Posterior vena cava (tissue), 2 donors: ENCODE measurements at places on chromosomes 11 and 22. TPM values are rescaled to one million over a fixed set of nuclear protein-coding genes. Genes with fewer than 3 reads are reported as not detected.
A peak's percentile ranks its signal among the peaks of the same experiment; 100 is the strongest.

The NLRP10 gene
- not detected for total RNA-seq

DNA sequence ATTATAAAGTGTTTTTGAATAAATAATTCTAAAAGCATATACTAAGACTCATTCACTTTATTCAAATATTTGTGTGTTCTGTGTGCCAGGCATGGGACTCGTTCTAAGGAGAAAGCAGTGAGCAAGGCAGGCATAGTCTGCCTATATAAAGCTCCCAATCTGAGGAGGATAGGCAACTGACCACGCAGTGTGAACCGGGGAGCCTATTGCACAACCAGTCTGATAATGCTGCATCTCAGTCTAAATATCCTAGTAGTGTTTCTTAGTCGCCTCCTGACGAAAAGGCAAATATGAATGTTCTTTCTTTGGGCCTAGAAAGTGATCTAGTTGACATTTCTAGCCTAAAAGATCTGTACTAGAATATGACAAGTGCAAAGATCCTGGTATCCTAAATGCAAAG, 98.3 kb downstream of the C11orf65 start:
- no peak for DNase-seq

The MS4A6E gene
- total RNA-seq: not detected

GRCh38 chr22:35220221-35220620, 37.1 kb upstream of the HMGXB4 start:
- no peak for DNase-seq

DNA sequence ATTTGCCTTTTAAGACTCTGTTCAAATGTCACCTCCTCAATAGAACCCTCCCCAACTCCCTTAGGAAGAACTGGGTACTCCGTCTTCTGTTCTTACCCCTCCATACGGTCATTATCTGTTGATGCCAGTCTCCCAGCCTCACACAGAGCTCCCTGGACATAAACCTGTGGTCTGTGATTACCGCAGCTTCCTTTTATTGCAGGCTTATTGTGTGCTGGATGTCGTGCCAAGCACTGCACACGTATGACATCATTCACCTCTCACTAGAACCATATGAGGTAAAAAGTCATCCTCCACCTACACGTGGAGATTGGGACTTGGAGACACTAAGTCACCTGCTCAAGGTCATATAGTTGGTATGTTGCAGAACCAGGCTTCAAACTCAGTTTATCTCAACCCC, 15.3 kb downstream of the PTPN5 start:
- DNase-seq: no peak

DNA sequence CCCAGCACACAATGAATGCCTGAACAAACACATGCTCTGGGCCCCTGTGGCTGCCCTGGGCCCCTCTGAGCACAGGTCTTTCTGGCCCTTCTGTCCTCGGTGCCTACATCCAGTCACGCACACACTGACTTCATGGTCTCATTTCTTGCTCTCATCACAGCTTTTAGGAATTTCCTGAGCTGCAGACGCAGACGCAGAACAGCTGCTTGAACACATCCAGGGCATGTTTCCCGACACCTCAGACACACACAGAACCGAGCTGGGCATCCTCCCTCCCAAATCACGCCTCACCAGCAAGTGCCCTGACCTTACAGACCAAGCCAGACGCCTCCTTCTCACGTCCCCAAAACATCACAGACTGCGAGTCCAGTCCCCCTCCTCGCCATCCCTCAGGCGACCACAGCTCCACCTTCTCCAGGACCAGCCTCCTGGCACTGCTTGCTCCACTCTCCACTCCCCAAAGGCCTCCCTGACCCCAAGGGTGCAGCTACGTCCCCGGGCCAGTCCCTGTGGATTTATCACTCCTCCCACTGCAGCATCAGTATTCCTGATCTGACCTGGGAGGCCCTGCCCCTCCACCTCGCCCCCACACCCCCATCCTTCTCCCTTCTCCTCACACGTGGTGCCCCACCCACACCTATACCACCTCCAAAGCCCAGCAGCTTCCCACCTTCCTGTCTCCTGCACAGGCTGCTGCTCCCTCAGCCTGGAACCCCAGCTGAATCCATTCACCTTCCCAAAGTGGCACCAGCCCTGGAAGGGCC, 12.9 kb downstream of the SIRT3 start:
- DNase-seq: peak; percentile 61

DNA sequence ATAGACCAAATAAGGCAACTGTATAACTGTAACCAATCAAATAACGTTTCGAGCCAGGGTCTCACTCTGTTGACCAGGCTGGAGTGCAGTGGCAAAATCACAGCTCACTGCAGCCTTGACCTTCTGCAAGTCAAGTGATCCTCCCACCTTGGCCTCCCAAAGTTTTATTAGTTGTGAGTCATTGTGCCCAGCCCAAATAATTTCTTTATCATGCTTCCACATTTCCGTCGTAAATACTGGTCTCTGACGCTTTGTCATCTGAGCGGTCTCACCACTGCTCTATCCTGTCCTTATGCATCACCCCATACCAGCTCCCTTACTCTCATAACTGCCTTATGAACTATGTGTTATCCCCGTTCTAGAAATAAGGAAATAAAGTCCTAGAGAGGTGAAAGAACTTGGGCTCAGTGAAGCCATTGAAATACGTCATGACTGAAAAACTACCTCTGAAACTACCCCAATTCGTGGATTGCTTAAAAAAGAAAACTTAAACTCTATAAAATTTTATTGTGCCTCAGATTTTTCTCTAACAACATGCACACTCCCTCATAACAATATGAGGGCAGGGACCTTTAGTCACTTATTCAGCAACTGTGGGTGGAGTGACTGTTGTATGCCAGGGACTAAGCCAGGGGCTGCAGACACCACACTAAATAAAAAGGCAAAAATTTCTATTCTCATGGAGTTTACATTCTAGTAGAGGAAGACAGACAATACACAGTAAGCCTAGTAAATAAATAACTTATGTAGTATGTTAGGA, 15.8 kb upstream of the RTN4RL2 start:
- DNase-seq: no peak

DNA sequence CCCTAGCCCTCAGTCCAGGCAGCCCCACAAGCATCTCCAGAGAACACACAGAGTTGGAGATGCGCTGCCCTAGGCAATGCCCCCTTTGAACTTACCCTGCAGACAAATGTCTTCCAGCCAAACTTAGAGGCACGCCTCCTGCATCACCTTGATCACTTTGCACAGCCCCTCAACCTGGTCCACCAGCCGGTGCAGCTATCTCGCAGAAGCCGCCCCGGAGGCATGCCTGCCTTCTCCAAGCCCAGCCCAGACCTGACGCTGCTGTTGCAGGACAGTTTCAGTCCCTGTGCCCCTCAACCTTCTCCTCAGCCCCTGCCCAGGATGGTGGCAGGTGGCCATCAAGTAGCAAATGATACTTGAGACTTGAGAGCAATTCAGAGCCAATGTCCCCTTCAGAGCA, 16.7 kb upstream of the POU2AF1 start:
- no peak for DNase-seq

GRCh38 chr11:73576185-73576614, 21.7 kb downstream of the FAM168A start:
- no peak for DNase-seq

GRCh38 chr11:35629511-35629910, 11.3 kb downstream of the FJX1 start:
- DNase-seq: no peak

The GTSE1 gene
- total RNA-seq: 0.19 TPM

The PLAAT5 gene
- total RNA-seq: 0.86 TPM

- DNase-seq: no peak
Observed at GRCh38 chr11:34067383-34068065, 16.0 kb downstream of the CAPRIN1 start.

DNA sequence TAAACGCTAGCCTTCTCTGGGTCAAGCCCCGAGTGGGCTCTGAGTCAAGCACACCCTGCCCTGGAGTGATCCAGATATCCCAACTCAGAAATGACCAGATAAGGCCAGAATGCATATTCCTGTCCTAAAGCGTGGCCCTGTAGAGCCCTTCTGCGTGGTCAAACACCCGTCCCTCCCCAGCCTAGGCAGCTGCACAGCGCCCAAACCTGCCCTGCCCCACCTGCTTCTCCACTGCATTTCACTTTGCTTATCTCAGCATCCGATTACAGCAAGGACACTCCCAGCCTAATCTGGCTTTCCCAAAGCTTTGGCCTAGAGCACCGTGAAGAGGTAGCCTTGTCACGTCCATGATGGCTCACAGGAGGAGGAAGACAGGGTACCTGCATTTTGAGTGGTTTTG, 11.9 kb upstream of the TMPRSS4 start:
- DNase-seq: peak; percentile 9

The PNPLA5 gene
- not detected for total RNA-seq

The CARD18 gene
- total RNA-seq: not detected

GRCh38 chr11:125132071-125132470, 20.6 kb upstream of the TMEM218 start:
- DNase-seq: no peak

GRCh38 chr11:46285594-46286033, 8.2 kb downstream of the CREB3L1 start:
- DNase-seq: peak; percentile 86

- DNase-seq: no peak
Observed at GRCh38 chr11:45997599-45997998, 75.1 kb downstream of the LARGE2 start.

The UBQLNL gene
- total RNA-seq: 0.38 TPM

DNA sequence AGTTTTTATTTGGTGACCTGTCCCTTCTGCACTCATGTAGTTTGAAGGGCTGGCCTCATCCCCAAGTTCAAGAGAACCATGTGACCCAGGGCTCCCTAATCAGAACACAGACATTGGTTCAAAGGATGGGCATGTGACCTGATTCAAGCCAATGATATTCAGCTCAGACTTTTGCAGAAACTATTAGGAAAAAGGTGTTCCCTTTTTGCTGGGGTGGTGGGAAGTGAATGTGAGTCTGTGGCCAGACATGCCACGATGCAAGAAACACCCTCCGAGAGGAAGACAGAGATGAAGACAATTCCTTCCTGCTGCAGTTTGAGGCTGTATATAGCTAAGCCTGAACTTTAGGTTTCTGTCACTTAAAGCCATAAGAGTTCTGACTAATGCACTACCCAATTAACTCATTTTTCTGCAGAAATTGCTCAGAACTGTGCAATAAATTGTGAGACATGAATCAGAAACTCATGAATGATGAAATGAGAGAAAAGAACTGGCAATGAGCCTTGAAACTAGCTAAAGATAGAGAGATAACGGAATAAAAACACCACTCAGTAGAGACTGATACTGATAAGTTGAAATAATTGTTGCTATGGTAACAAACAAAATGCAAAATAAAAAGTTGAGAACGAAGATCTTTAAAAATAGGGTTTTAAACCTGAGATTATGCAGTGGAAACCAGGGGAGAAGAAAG, 9.2 kb upstream of the MAPK1 start:
- DNase-seq: no peak

The UBQLN3 gene
- total RNA-seq: 0.38 TPM

- DNase-seq: no peak
Observed at GRCh38 chr11:105838668-105839384, 183.2 kb downstream of the MSANTD4 start.

DNA sequence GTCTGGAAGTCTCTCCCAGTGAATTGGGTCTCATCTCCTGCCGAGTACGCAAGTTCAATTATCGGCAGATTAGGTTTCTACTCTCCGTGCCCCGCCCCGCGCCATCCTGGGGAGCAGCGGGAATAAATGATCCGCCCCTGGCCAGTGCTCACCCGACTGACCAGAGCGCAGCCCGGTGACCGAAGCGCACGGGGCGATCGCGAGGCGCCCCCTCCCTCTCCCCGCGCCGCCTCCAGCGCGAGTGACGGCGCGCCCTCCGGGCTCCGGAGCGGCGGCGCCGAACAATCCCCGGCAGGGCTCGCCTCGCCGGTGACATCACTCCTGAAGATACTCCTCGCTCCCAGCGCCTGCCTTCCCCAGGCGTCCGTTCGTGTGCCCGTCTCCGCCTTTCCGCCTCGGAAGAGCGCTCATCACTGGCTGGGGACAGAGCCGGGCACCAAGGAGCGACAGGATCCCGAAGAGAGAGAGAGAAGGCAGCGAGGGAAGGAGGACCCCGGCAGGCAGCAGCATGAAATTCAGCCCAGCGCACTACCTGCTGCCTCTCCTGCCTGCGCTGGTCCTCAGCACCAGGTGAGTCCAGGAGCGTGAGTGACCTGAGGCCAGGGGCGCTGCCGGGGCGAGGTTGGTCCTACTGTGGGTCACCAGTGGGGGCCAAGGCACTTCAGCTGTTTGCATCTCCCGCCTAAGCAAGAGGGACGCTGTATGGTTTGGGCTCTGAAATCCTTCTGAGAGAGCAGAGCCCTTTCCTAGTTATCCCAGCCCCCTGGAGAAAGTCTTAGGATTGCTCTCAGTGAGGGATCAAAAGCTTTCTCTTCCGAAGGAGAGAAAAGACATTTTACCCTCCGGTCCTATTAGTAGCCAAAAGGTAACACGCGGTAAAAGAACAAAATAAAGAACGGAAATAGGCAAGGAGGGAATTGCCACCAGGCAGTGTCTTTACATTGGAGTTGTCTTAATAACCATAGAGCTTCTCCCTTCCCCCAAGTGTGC, at the start of gene LUZP2:
Gene LUZP2, plus strand, starts transcription at position 318 of the 990 bp plus-strand sequence.
- DNase-seq: peak; percentile 80

DNA sequence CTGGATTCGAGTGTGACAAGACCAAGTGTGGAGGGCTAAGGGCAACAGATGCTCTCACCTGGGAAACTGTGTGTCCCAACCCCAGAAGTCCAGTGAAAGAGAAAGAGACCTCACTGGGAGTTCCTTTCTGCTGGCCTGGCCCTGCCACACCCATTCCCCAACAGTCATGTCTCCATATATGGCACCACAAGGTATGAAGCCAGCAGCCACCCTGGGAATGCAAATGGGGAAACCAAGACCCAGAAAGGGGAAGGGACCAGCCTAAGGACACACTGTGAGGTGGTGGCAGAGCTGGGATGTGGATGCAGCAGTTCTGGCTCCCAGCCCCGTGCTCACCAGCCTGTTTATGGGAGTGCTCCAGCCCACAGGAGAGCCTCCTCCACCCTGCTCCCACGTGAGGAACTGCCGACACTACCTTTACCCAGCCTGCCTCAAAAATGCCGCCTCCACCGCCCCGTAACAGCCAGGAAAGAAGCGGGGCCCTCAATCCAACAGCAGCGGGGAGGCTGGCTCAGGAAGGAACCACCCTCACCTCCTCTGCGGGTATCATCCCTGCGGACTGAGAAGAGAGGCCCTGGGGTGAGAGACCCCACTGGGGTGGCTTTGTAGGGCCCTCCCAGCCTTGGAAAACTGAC, 12.6 kb downstream of the LMO1 start:
- peak; percentile 65 for DNase-seq

GRCh38 chr22:28031383-28031922, 112.4 kb upstream of the PITPNB start:
- DNase-seq: peak; percentile 26

DNA sequence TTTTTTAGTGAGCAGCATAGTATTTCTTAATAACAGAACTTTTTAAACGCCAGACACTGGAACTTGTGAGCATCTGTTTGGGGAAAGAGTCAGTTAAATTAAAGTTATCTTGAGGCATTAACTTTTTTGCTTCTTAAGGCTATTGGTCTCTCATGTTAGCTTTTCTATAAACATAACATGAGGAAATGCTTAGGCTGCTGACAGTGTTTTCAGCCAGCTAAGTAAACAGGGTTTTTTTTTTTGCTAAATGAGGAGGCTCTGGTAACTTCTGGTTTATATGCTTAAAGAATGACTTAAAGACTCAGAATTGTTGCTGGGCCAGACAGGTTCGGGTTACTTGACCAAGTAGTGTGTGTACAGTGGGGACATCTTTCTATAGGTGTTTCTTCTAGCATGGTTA, 95.8 kb upstream of the ALKBH3 start:
- no peak for DNase-seq

The OR5A1 gene
- total RNA-seq: not detected
